ENCODE measurements at places on chromosomes 12 and 14.
A peak's percentile ranks its signal among the peaks of the same experiment; 100 is the strongest.

DNA sequence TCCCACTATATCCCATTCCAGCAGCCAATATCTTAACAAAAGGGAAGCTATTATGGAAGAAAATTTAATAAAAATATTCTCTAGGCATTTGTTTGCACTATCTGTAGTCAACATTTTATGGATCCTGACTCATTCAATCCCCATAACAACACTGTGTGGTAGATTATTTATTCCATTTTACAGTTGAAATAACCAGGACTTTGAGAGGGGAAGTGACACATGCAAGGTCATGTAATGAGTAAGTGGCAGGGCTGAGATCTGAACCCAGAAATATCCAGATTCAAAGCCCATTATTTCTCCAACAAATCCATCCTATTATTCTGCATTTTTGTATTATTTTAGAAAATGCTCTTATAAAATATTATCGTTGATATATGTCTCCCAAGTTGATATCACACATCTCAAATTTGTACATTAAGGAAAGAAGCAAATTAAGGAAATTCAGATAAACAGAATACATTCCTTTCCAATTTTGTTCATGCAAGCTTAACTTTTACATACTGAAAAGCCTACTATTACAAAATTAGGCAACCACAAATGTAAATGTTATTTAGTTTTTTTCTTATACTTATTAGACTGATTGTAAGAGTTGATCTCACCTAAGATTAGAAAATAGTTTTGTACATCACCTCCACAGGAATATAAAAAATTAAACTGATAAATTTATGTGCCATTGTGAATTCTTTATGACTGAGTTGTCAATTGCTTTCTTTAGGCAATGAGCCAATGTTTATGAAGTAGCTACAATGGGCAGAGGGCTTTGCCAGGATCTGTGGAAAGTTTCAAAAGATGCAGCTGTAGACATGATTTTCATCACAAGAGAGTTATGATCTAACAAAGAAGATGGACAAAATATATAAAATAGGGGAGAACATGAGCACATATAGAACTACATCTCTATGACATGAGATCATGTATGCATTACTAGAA, 55.1 kb upstream of the E2F7 start:
- no peak for DNase-seq

DNA sequence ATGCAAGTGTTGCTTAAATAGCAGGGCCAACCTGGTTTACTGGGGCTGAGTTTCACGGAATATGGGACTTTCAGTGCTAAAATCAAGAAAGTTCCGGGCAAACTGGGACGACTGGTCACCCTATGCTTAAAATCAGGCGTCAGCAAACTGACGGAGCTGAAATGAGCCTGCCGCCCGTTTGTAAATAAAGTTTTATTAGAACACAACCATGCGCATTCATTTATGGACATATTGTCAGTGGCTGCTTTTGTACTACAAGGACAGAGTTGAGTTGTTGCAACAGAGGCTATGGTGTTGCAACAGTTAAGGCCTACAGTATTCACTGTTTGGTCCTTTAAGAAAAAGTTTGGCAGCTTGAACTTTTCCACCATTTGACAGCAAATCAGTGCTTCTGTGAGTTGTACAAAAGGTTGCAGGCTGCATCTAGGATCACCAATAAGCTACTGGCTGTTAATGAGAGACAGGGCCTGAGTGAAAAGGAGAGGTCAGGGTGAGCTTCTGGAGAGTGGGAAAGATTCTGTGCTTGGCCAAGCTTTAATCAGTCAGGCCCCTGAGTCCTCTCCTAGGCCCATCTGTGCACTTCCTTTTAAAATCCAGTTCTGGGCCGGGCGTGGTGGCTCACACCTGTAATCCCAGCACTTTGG, 13.3 kb downstream of the SELPLG start:
- DNase-seq, result no peak

- no peak for DNase-seq
Measured at GRCh38 chr12:116774020-116774419, 35.9 kb downstream of the RNFT2 start.

GRCh38 chr14:23123419-23123818, 4.4 kb upstream of the CEBPE start:
- DNase-seq, result peak; percentile 92

DNA sequence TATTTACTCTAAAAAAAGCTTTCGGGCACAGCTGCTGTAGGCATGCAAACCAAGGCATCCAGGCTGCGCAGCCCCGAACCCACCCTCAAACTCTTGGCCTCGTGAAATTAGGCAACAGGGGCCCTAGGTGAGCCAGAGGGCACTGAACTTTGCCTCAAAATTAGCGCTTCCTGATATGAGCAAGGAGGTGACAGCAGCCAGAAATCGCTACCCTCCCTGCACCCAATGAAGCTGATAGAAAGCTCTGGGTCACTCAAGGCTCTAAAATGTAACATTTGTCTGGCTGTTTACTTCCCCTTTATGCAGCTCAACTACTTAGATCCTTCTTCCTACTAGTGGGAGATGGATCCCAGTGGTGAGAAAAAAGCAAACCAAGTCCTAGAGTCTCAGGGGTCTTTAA, 61.8 kb downstream of the PITPNM2 start:
- DNase-seq, result no peak

Data from NCI-H69 (cell line).